ENCODE measurements at places on chromosomes 3 and 15.
A peak's percentile ranks its signal among the peaks of the same experiment; 100 is the strongest.

DNA sequence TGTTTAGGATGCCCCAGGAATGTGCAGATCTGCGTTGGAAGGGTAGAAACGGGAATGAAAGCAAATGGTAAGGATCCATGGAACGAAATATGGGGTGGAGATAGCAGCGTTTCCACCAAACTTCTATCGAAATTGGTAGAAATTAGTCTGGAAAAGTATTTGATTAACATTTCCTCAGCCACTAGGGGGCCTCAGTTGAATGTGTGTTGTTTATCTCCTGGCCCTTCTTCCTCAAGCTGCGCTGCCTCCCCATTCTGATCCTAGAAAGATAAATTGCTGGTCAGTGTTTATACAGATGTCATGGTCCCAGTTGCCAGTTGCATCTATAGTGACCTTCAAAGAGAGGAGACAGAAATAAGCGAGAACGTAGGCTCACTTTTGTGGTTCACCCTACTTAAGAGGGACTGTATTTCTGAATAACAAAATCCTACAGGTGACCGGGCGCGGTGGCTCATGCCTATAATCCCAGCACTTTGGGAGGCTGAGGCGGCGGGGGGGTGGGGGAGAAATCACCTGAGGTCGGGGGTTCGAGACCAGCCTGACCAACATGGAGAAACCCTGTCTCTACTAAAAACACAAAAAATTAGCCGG lies 457.1 kb downstream of the SQOR start:
- peak; percentile 40 for DNase-seq

GRCh38 chr3:54047568-54047967 lies 74.8 kb upstream of the CACNA2D3 start:
- no peak for DNase-seq

- no peak for DNase-seq
Measured at GRCh38 chr3:126268866-126269265, 88.3 kb downstream of the KLF15 start.

DNA sequence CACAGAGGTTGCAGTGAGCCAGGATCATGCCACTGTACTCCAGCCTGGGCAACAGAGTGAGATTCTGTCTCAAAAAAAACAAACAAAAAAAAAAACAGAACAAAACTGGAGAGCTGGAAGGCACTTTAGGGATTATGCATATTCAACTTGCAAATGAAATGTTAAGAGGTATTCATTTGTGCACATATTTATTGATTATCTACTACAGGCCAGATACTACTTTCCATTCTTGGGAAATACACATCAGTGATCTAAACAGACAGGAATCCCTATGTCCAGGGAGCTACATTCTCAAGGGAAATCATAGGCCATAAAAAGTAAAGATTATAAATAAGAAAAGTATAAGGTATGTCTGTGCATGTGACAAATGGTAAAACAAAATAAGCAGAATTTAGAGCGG lies 322.6 kb downstream of the GABRG3 start:
- no peak for DNase-seq

DNA sequence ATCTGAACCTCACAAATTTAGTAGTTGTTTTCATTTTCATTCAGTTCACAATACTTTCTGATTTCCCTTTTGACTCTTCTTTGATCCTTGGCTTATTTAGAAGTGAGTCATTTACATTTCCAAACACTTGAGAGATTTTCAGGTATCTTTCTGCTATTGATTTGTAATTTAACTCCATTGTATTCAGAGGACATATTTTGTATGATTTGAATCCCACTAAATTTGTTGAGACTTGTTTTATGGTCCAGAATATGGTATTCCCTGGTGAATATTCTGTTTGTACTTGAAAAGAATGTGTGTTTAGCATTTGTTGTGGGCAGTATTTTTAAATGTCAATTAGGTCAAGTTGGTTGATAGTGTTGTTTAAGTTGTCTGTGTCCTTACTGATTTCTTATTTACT lies 29.6 kb downstream of the FAN1 start:
- no peak for DNase-seq

DNA sequence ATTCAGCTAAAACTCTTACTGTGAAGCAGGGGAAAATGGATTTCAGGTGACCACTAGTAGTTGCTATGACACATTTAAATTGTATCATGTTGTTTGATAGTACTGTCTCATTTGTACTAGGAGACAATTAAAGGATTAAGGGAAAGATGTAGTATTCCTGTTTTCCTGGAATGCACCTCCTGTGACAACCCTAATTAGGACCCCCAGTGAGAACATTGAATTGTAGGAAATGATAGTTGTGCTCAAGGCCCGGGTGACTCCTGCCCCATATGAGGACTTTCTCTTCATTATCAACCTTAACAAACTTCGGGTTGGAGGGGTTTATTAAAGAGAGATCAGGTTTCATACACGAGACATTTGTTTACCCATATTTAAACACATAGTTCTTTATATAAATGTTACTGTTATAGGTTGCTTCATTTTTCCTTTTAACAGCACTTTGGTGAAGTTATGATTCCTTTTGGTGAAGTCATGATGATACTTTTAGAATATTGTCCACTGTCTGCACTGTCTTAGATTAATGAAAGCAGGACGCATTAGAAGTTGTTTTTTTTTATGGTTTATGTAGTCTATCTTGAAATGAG lies 392.6 kb upstream of the NAALADL2 start:
- no peak for DNase-seq

DNA sequence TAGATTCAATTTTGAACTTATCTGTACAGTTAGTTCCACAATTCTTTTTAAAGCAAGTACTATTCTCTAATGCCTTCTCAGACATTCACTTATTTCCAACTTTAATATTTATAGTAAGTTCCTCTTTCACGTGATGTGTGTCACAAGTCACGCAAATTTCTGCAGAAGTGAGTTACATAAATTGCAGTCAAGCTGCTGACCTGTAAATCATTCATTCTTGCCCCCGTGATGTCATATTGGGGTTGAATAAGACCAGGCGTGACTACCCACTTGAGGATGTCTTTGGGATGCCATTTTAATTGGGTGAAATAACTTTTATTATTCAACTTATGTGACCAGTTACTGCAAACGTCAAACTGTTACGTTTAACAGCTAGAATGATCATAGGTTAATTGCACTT lies 15.1 kb downstream of the PPARG start:
- DNase-seq = no peak

- no peak for DNase-seq
Measured at GRCh38 chr3:62817678-62818077, 57.5 kb downstream of the CADPS start.

- peak; percentile 67 for DNase-seq
Measured at GRCh38 chr3:66441129-66441528, 59.7 kb downstream of the LRIG1 start.

GRCh38 chr3:179474480-179474879 lies 23.2 kb upstream of the GNB4 start:
- DNase-seq = no peak

- no peak for DNase-seq
Measured at GRCh38 chr15:68415501-68416157, 16.3 kb downstream of the ITGA11 start.

DNA sequence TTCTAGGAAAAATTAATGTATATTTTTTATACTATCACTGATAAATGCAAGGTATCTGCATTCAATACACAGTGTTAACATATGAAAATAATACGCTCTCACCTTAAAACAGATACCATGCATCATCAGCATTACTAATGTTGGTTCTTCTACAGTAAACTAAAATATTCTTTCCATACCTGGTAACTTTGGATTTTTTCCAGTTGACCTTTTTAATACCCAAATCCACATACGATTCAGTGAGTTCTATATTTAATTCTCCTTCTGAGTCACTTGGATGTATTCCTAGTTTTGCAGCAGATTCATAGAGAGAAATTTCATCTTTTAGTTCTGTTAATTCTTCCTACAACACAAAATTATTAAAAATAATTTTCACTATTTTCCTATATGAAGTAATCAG lies 29.9 kb downstream of the CEP152 start:
- DNase-seq = no peak

DNA sequence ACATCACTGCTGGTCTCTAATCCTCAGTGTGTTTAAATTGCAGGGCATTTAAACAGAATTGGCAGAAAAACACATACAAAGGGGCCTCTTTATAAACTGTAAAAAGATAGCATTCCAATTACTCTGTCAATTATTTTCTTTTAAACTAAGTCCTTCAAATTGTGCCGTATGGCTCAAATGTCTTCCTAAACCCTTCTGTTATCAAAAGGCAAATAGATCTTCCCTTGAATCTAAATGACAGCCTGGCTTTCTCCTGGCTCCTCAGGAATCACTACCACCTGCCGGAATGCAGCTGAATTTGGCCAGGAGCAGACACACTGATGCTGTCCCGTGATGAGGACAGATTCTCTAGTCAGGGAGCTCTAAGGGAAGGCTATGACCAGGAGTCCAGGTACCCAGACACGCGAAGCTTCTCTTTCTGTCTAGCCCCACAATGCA lies 85.6 kb downstream of the IGF2BP2 start:
- DNase-seq = no peak

DNA sequence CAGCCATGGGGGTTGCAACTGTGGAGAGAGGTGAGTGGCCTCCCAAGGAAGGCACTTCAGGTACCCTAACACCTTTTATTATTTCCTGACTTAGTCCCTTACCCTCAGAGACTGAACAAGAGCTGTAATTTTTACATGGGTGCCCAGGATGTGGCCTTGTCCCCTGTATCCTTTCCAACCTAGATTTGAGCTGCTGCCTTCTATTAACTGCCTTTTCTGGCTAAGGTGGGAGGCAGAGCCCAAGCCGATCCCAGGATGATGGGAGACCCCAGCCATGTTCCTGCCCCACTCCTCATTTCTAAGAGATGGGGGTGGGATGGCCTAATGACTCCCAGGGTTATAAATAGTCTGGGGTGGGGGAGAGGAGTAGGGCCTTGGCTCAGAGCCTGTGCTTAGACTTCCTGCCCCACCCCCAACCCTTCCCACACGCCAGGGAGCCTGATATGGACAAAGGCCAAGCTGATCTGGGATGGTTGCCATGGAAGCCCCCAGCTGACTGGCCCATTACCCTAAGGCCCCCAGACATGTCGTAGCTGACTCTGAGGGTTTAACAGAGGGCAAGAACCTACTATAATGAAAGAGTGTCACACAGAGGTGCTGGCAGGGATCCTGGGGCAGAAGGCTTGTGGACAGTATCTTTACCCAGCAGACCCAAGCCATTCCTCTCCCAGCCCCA lies 1.9 kb downstream of the KLHDC8B start:
- no peak for DNase-seq

DNA sequence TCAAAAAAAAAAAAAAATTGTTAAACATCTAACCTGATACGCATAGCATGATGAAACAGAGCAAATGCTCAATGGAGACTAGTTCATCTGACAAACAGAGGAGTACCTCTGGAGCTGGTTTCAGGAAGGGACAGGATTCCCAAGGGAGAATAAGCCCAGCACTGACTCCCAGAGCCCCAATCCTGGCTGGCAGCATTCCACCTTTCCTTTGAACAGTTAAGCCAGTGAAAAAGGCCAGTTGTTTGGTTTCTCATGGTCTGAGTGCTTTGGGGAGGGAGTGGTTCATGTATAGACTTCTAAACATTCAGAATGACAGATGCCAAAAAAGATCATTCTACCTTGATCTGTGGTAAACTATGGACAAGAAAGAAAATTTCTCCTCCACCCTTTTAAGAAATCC lies 277.9 kb upstream of the RARB start:
- no peak for DNase-seq

DNA sequence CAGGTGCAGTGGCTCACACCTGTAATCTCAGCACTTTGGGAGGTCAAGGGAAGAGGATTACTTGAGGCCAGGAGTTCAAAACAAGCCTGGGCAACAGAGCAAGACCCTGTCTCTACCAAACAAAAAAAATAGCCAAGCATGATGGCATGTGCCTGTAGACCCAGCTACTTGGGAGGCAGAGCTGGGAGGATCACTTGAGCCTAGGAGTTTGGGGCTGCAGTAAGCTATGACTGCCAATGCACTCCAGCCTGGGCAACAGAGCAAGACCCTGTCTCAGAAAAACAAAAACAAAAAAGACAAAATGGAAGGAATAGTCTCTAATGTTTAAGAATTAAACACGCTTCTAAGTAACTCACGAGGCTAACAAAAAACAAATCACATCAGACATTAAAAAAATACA lies 106.5 kb downstream of the DLG1 start:
- no peak for DNase-seq

DNA sequence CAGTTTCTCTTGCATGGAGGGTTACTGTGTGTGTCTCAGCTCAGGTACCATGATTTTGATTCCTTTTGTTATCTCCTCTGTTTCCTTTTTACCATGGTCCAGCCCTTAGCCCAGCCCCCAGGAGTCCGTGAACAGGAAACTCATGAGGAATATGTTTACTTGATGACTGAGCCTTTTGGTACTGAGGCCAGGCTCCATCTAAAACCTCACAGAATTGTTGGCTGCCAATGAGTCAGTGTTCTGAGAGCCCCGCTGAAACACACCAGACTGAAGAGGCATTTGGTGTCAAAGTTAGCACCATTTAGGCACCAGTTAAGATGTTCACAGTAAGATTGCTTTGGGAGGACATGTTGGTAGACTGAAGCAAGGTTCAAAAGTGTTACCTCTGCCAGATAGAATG lies 80.9 kb downstream of the DGKG start:
- peak; percentile 68 for DNase-seq

- no peak for DNase-seq
Measured at GRCh38 chr3:13524979-13525669, 23.8 kb upstream of the FBLN2 start.

DNA sequence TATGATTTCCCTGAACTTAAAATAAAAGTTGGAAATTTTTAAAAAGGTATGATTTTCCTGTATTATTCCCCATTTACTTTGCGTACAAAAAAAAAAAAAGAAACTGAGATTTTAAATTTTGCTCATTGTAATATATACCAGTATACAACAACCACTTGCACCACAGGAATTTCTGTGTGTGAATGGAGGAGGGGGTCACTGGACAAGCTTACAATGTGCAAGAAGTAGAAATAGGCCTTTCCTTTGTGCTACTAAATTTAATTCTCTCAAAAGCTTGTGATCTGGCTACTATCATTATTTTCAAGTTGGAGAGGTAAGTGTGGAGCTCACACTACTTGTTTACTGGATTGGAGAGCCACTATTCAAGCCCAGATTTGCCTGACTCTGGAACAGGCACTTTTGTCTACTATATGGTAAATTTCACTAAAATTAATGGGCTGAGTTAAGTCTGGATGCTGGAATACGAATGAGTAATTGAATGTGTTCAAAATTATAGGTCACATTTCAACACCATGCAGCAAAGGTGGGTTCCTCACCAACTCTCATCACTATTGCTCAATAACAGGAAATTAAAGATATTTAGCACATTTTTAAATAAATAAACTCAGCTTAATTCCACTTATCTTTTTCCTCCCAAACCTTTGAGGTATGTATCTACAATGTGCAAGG lies 148.0 kb upstream of the MBNL1 start:
- peak; percentile 5 for DNase-seq

DNA sequence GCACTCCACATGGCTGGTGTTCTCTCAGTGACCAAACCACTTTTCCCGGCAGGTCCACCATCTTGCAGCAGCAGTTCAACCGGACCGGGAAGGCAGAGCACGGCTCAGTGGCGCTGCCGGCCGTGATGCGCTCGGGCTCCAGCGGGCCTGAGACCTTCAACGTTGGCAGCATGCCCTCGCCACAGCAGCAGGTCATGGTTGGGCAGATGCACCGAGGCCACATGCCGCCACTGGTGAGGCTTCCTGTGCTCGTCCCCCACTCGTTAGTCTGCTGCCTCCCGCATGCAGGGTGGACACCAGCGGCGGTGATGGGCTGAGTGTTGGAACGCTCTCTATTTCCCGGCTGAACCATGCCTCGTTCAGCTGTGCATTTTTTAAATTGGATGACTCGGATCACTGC lies 344.9 kb upstream of the TPM1 start:
- no peak for DNase-seq
